ENCODE measurements at places on chromosomes 7 and 10. TPM values are rescaled to one million over a fixed set of nuclear protein-coding genes. Genes with fewer than 3 reads are reported as not detected.
A peak's percentile ranks its signal among the peaks of the same experiment; 100 is the strongest.

Gene LLCFC1
- not detected for total RNA-seq

DNA sequence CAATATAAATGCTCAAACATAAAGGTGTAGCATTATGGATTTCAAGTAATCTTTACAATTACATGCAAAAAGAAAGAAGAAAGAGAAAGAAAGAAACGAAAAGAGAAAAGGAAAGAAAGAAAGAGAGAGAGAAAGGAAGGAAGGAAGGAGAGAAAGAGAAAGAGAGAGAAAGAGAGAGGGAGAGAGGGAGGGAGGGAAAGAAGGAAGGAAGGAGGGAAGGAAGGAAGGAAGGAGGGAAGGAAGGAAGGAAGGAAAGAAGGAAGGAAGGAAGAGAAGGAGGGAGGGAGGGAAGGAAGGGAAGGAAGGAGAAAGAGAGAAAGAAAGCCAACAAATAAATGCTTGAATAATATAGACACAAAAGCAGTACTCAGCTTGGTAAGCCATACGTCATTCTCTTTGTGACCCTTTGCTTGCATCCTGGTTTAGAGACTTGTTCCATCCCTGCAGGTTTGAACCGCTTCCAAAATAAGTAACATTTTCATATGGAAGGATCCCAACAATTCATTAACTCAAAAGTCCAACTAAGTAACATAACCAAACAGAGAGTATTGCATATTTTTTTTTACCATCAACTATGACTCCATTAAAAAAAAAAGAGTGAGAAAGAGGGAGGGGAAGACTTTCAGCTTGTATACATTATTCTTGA lies 95.8 kb downstream of the SEMA3D start:
- DNase-seq, result no peak

Gene RASSF4
- 1.2 TPM for total RNA-seq

Gene OR2A42
- total RNA-seq, result not detected

Gene PODXL
- 1.6 TPM for total RNA-seq

GRCh38 chr10:88528806-88529570 lies 54.1 kb downstream of the RNLS start:
- DNase-seq, result no peak

Gene PDE6C
- not detected for total RNA-seq

DNA sequence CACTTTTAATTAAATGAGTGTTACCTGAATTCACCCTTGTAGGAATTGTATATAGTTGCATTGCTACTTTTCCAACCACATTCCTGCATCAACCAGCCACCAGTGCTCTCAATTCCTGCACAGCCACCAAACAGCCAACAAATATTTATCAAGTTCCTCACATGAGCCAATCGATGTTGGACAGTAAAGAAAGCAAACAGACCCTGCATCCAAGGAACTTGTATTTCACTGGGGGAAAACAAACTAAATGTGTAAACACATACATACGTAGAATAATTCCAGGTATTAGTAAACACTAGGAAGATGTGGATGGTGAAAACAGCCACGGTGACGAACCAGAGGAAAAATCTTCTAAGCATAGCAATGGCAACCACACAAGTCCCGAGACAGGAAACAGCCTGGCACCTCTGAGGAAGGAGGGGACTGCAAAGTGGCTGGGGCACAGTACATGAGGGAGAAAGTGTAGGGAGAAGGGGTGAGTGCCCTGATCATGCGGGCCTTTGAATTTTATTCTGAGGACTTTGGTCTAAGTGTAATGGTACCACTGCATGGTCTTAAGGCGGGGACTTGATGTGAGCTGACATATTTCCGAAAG lies 111.2 kb downstream of the XRCC2 start:
- no peak for DNase-seq

Gene PVRIG
- total RNA-seq, result 71.8 TPM

- no peak for DNase-seq
Measured at GRCh38 chr10:31622978-31623377, 304.0 kb downstream of the ZEB1 start.

DNA sequence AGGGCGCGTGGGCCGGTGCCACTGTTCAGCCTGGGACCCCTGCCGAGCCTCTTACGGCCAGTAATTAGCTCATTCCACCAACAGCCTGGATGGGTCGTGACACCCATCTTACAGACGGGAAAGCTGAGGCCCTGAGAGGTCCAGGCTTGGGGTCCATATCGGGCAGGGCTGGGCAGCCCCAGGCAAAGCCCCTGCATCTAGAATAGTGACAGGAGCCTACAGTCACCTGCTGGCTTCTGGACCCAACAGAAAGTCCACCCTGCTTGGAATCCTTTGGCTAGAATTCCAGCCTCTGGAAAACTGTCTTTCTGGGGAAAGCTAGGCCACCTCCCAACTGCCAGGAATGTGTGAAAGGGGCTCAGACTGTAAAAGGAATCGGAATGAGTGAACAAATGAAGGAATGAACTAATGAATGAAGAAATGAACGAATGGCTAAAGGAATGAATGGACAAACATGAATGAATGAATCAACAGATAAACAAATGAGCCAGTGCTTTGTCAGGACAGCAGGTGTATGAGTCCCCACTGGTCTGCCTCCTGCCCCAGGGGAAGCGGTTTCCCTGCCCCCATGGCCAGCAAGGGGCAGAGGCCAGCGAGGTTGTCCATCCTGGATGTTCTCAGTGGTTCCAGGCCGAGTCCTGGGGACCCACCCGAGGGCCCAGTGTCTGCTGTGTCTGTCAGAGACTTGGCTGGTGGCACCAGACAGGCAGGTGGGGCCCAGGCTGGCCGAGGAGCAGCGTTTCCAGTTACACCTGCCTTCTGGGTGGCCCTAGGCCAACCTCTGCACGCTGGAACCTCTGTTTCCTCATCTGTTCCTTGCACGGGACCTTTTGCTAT lies 24.1 kb upstream of the PDGFA start:
- no peak for DNase-seq

Gene RBP3
- total RNA-seq, result not detected

GRCh38 chr7:146503844-146504243 lies 387.2 kb downstream of the CNTNAP2 start:
- DNase-seq, result no peak

DNA sequence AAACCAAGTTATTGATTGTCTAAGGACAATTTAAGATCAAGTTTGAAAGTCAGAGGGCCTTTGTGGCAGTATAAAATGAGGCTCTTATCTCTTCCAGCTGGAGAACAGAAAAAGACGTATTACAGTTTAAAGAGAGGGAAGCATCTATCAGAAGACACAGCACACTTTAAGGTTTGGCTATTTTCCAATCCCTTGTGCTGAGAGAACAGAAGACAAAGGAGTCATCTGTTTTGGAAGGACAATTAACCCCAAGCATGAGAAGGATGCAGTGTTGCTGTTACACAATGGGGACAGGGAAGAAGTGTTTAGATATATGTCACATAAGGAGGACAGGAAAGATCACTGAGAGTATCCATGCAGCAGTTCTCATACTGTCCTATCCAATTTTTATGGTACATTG lies 1224.2 kb upstream of the SORCS1 start:
- DNase-seq, result no peak

GRCh38 chr10:71945819-71946474 lies 18.2 kb upstream of the CHST3 start:
- no peak for DNase-seq

Gene FAM25C
- total RNA-seq, result not detected

- no peak for DNase-seq
Measured at GRCh38 chr10:63462442-63462841, 3.3 kb downstream of the JMJD1C start.

GRCh38 chr7:3117488-3118231 lies 74.0 kb upstream of the CARD11 start:
- DNase-seq, result peak; percentile 57

- DNase-seq, result no peak
Measured at GRCh38 chr10:44259090-44259874, 125.6 kb downstream of the CXCL12 start.

GRCh38 chr10:77516575-77516974 lies 121.0 kb downstream of the KCNMA1 start:
- no peak for DNase-seq

DNA sequence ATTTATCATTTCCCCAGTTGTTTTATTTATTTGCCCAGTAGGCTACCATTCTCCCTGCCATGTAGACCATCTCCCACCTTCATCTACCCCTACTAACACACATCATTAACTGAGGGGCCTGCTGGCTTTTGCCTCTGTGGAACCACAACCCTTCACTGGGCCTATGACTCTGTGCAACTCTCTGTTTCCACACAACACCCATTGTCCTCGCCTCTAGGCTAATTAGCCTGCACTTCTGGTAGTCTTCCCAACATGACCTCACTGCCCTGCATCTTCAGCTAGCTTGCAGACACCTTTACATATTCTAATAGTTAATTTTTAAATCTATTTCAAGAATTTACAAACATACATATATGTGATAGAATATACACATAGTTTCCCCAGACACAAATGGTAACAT lies 7.5 kb downstream of the ANKIB1 start:
- DNase-seq, result no peak

Gene NPY4R2
- total RNA-seq, result not detected

Gene TUBB8
- not detected for total RNA-seq

DNA sequence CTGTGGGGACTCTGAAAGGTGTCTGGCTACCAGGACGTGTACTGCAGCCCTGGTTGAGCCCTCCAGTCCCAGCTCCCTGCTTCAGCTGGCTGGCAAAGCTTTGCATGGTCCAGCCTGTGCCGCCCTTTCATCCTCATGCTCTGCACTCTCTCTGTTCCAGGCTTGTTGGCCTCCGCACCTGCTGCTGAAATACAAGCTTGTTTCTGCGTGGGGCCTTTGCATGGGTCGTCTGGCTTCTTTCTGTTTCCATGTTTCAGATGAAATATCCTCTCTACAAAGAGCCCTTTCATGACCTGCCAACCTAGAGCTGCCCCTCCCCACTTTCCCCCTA lies 45.9 kb downstream of the TSPAN15 start:
- no peak for DNase-seq

Gene LRGUK
- 0.15 TPM for total RNA-seq

- no peak for DNase-seq
Measured at GRCh38 chr10:90308223-90308622, 549.6 kb downstream of the HTR7 start.

- no peak for DNase-seq
Measured at GRCh38 chr7:101258243-101258731, 13.4 kb upstream of the FIS1 start.

DNA sequence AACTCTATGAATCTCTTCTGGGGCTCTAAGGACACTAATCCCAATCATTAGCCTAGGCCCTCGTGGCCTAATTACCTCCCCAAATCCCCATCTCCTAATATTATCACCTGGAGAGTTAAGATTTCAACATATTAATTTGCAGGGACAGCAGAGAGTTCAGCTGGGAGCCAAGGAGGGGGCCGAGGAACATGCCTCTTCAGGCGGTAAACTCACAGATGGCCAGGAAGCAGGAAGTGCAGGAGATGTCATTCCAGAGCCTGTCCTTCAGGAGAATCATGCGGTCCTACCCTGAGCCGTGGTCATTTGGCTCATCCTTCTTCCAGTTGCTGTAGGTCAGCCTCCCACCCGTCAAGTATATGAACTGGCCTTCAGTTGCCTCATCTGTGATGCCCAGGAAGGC lies 21.9 kb upstream of the SFTPA2 start:
- DNase-seq, result no peak

DNA sequence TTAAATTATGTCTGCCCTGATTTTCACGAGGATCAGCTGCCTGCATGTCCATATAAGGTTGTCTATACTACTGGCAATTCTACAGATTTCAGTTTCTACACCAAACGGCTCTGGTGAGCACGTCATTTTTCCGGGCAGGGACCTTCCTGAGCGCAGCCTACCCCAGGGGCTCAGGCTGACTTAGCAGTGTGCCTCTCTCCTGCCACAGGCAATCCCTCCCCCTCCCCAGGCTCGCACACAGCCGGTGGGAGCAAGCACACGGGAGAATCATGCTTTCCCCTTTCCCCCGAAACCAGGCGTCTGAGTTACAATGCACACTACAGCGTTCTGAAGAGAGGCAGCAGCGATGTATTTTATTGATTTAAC lies 1.7 kb downstream of the KLF6 start:
- DNase-seq, result peak; percentile 82

Gene NUPR2
- total RNA-seq, result not detected

DNA sequence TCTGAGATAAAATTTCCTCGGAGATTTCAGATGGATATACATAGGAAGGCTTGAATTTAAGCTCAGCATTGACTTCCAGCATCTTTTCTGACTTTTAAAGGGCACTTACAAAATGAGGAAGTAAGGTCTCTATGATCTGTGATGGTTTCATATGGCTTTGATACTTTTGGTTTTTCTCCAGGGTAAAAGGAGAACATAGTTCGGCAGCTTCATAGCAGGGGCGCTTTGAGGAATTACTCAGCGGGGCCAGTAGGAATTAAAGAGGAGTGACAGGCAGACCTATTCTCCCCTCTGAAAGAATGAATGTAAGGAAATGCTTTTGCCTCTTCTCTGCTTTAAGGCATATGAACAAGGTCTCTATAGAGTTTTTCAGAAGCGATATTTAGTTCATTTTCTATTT lies 80.0 kb upstream of the PCDH15 start:
- no peak for DNase-seq

Gene VIM
- 2,572 TPM for total RNA-seq

DNA sequence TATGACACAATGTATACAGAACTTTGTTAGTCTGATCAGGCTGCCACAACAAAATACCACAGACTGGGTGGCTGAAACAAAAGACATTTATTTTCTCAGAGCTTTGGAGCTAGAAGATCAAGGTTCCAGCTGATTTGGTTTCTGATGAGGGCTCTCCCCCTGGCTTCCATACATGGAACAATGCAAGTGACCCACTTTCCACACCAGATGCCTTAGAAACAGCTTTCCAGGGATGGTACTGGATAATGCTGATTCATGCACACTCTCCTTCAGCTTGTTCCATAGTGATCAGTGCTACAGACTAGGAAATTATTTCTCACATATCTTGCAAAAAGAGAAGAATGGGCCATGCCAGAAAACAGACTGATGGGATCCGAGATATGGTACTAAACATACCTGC lies 1274.9 kb upstream of the SORCS1 start:
- no peak for DNase-seq

Gene HABP2
- total RNA-seq, result not detected

Gene LIPJ
- total RNA-seq, result not detected

GRCh38 chr10:9824631-9825071 lies 1193.0 kb upstream of the CELF2 start:
- DNase-seq, result no peak

Gene HPSE2
- not detected for total RNA-seq

- no peak for DNase-seq
Measured at GRCh38 chr10:13690281-13690825, 103.6 kb downstream of the PRPF18 start.

DNA sequence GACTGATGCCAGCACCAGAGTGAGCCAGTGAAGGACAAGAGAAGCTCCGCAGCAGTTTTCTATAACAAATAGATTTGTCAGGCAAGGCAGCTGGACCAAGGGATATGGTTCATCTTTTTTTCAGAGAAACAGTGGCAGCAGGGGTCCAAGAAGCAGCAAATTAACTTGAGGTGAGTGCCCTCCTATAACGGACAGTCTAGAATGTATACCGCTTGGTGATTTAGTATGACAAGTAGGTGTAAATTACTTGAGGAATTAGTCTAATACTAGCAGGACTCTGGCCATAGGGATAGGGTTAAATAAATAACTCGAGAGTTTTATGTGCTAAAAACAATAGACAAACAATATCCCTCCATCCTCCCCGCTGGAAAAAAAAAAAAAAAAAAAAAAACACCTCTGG lies 153.0 kb upstream of the WNT16 start:
- no peak for DNase-seq

All from activated CD4-positive, alpha-beta memory T cell treated with anti-CD3 and anti-CD28 coated beads, Interleukin-2, amount 10 ng/mL, durations not matched to agents 7 days and 5 days (primary cell).